Inflammatory macrophage treated with lipopolysaccharide for 1 hour (primary cell): ENCODE measurements at places on chromosomes 1 and 21.

DNA sequence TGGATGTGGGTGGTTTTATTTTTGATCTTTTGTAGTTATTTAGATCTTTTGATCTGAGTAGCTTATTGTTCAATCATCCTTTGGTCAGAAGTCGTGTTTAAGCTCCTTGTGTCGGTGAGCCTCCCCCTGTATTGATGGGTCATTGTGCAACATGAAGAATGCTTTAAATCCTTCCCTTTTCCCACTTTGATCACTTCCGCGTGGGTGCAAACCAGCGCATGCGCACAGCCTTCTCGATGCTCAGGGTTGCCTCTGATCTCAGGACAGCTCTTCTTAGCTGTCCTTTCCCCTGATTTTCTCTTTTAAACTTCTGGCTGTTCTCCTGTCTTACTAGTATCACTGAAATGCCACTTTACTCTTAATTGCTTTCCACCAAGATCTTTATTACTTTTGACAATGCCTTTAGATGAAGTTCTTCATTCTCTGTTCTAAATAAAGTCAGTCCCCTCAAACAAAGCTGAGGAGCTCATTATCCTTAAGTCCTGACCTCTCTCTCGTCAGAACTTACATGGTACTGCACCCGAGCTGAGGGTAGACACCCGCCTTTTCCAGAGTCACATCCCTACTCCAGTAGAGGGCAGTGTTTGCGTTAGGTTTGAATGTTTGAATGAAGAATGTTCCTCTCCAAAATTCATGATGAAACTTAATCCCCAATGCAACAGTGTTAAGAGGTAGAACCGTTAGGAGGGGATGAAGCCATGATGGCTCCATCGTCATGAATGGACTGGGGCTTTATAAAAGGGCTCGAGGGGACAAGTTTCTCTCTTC is 547.9 kb upstream of the TMPRSS15 start:
- no peak for DNase-seq

DNA sequence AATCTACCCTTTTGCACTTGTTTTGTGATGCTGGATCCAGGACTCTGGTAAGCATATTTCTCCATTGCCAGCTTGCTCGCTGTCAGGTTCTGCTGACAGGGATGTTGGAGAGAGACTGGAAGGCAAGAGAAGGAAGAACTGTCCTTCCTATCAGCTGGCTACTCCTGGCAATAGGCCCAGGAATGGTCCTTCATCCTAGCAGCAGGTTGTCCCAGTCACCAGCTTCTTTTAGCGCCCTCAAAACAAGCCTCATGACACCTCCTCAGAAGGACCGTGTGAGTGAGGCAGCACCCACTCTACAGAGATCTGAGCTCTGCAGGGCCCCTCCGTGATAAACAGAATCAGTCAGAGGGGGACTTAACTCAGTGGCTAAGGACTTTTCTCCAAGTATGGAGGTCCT is 33.1 kb upstream of the SLAMF9 start:
- DNase-seq: no peak

GRCh38 chr21:15860541-15860940 is 130.8 kb downstream of the USP25 start:
- no peak for DNase-seq

DNA sequence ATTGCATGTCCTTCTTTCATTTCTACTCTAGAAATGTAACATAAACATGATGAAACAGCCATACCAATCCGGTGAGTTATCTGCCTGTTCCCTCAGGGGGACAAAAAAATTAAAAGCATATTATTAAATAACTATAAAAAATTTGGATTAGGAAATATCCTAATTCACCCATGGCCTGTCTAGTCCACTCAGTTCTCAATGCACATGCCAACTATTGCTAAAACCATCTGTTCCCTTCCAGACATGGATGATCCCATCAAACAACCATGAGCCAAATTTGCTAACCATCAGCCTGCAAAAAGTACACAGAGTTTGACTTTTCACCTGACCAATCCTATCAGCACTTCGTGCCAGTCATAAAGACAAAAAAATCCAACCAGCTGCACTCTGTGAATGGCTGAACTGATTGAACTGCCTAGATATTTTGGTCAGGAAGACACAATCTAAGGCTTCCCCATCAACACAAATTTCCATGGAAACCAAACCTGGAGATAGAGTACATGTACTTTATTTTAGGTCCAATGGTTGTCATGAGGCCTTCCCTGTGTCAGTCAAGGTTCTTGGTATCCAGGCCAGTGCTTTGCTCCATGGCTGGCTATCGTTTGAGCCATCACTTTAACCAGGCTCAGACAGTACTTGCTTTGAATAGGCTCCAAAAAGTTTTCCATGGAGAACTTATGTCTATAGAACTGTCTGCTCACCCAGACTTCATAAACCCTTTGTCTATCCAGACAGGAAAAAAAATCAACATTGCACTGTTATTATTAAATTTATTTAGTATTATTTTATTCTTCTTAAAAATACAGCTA is 570.8 kb downstream of the LTN1 start:
- no peak for DNase-seq

- peak; percentile 20 for DNase-seq
Observed at GRCh38 chr1:66938613-66939012, 13.8 kb downstream of the MIER1 start.

- DNase-seq: no peak
Observed at GRCh38 chr1:160404094-160404493, 3.7 kb downstream of the VANGL2 start.

- no peak for DNase-seq
Observed at GRCh38 chr1:4653328-4653660, 1.1 kb upstream of the AJAP1 start.

- no peak for DNase-seq
Observed at GRCh38 chr1:41619511-41620364, 135.3 kb upstream of the EDN2 start.

GRCh38 chr1:108716437-108717230 is 3.9 kb downstream of the FNDC7 start:
- DNase-seq: no peak

- no peak for DNase-seq
Observed at GRCh38 chr1:174433451-174433850, 14.3 kb upstream of the GPR52 start.

- DNase-seq: peak; percentile 56
Observed at GRCh38 chr1:8314346-8315280, 3.3 kb upstream of the SLC45A1 start.

DNA sequence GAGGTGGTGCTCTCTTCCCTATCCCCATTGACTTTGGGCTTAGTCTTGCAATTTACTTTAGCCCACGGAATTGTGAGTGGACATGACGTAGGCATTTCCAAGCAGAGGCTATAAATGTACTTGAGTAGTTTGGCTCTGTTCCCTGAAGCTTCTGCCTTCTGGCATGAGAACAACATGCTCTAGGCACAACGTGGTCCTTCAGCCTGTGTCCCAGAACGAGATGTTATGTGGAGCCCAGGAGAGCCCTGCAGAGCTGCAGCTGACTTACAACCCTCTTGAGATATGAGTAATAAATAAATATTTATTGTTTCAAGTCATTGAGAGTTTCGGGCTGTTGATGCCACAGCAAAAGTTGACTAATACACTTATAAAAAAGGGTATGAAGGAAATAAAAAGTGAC is 105.2 kb upstream of the HMGB4 start:
- no peak for DNase-seq

DNA sequence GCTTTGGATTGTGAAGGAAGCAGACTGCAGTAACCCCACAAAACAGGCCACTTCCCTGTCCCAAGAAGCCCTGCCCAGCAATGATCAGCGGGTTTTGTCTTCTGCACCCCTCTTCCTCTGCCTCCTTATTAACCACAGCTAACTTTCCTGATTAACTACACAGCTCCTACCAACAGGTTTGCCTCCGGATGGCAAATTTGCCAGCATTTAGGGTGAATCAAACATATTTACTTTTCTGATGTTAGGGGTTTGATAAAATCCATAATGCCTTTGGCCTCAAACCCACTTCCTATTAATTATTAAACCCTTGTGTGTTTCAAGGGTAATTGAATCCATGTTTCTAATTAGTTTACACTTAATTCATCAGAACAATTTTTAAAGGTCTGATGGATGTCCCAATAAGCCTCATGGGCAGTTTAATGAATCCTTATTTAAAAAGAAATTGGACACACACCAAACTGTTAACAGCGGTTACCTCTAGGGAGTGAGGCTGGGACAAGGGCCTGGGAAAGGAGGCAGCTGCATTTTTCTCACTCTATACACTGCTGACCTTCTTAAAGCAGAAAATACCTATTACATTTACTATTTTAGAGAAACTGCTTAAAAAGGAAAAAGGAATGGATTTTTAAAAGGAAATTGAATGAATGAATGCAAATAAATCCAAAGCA is 91.9 kb downstream of the CSMD2 start:
- DNase-seq: no peak

DNA sequence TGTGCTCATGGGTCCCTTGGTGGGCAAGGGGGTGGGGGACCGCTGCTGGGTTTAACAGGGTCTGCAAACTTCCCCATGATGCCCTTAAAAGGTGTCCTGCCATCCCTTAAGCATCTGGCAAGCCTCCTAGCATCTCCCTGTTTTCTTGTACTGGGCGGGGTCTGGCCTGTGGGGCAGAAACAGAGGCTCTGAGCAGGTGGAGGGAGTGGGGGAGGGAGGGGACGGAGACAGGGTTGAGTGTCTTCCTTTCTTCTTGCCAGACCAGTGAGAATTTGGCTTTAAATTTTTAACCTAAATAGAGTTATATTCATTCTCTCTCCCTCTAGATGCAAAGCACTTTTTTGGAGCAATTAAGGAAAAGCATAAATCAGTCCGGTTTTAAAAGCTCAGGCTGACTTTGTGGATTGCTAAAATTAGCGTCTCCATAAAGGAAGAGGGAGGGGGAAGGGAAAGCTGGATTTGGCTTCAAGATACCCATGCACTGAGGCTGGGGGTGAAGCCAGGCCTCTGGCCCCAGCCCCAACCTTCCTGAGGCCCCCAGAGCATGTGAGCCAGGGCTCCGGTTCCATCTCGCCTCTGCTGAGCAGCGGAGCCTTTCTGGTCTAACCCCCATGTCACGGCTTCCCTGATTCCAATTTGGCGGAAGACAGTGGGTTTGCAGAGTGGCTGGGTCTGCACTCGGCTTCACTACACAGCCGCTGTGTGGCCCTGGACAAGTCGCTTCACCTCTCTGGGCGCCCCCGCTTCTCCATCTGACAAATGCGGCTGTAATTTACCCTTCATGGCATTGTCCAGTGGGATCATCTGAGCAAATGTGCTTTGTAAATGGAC is 25.3 kb downstream of the IGSF21 start:
- DNase-seq: no peak

DNA sequence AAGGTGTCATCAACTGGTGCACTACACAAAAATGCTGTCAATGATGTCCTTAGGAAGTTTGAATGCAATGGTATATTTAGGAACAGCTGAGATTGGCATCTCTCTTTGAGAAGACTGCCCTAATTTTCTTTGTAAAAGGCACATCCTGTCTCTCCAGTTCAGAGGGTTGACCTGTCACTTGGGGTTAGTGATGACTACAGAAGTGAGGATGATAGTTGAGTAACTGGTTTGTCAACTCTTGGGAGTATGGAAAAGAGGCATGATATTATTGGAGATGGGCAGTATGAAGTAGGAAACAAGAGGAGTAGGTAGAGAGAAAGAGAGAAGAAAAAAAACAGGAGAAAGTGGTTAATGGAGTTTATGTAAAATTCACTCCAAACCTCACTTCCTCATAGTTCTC is 40.4 kb upstream of the PIGC start:
- no peak for DNase-seq

GRCh38 chr1:148264374-148265276 is 112.5 kb upstream of the NBPF11 start:
- no peak for DNase-seq

DNA sequence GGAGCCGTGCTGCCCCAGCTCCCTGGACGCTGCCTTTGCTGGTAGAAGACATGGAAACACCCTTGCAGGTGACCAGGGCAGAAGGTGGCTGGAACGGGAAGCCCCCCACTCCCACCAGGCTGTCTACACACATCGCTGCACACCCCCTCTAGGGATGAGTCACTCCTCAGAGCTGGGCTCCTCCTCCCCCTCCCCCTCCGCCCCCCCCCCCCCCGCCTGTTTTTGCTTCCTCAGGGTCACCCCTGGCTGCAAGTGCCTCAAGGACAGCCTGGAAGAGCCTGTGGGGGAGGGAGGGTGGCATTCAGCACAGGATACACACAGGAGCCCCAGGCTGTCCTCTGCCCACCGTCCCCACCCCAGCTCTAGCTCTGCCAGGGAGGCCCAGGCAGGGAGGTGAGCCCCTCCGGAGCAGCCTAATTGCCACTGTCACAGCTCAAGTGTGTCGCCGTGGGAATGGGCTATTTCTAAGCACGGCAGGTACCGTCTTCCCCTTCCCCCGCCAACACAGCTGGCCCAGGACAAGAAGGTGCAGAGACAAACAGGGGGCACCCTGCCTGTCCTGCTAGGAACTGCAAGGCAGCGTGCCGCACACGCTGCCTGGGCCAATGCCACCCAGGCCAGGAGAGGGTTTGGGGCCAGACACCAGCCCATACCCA is 2.5 kb downstream of the FNDC10 start:
- peak; percentile 23 for DNase-seq

DNA sequence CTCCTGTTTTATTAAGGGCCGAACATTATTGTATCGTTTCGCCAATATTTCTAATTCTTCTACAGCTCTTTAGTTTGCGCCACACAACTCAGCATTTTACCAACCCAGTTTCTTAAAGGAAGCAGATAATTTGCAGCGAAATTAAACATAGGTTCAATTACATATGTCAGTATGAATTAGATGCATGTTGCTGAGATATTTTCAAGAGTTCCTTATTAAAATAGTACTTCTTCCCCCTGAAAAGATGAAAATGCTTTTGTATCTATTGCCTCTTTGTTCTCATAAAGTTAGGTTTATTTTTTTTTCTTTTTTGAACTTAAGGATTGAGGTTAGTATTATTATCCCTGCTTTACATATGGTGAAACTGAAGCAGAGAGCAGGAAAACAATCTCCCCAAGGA is 183.5 kb upstream of the C1orf105 start:
- no peak for DNase-seq

DNA sequence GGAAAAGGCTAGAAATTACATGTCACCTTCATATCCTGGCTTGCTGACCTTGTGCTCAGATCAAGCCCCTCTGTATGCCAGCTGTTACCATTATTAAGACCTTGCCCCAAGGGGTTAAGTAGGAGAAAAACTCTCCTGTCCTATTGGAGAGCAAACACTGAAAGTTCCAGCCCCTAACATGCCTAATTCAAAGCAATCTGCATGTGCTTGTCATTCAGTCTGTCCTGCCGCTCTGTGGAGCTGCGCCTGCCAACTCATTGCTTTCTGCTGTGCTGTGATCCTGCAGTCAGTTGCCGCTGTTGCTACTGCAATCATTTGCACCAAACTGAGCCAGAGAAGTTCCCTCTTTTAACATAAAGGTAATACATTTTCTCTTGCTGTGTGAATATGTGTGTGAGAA is 113.4 kb downstream of the DISP1 start:
- no peak for DNase-seq
